Stimulated activated CD8-positive, alpha-beta memory T cell treated with anti-CD3 and anti-CD28 coated beads, Interleukin-7, amount 100 ng/mL, for 48 hours (primary cell): ENCODE measurements at places on chromosomes 16 and 17.

GRCh38 chr17:82963104-82963950 is 116.1 kb upstream of the METRNL start:
- DNase-seq: no peak

DNA sequence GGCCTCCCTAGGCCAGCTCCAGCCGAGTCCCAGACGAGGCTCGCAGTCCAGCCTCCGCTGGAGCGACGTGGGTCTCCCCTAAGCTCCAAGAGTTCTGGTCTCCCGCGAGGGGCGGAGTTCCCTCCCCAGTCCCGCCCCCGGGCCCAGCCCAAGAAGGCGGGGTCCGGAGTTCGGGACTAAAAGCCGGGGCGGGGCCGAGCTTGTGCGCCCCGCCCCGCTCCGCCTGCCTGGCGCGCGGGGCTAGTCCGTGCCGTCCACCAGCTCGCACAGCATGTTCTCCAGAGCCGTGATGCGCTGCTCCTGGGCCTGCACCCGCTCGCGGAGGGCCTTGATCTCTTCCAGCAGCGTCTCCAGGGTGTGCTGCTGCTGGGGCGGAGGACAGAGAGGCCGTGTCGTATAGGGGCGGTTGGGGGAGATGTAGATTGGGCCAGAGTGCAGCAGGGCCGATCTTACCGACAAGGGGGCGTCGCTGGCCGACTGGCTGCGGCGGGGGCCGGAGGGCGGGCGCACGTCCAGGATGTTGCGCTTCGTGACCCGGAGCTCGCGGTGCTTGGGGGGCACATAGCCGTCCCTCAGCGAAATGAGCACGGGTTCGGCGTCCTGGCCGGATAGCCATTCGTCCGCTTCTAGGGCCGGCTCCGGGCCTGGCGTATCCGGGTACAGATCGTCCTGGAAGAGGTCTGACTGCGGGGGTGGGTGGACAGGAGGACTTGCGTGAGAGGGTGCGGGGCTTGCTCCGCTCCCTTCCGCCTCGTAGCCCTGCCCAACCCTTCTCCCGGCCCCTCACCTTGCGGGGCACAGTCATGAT is 7.0 kb downstream of the CORO6 start:
- peak; percentile 73 for DNase-seq

GRCh38 chr16:68980695-68981315 is 124.6 kb upstream of the HAS3 start:
- no peak for DNase-seq

- DNase-seq: peak; percentile 85
Observed at GRCh38 chr17:76452660-76453430, at the start of gene UBE2O. Gene UBE2O, minus strand, starts transcription at chr17:76453152. Its CDS starts 11 bp downstream, at chr17:76453141.

DNA sequence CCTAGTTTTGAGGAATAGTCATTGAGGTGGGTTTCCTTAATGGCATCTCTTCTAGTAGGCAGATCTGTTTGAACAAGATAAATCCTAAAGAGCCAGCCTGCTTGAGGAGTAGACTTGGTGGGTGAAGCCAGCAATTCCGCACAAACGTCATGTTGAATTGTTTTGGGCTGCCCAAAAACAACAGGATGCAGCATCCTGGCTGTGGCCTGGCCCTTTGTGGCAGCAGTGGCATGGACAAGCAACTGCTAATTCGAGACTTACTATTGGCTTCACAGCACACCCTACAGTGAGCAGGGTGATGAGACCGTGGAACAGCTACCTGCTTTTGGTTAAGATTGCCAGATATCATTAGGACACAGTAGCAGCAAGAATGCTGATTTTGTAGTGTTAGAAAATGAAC is 9.3 kb upstream of the VPS4A start:
- no peak for DNase-seq

- no peak for DNase-seq
Observed at GRCh38 chr17:78650093-78650715, 73.0 kb upstream of the DNAH17 start.

DNA sequence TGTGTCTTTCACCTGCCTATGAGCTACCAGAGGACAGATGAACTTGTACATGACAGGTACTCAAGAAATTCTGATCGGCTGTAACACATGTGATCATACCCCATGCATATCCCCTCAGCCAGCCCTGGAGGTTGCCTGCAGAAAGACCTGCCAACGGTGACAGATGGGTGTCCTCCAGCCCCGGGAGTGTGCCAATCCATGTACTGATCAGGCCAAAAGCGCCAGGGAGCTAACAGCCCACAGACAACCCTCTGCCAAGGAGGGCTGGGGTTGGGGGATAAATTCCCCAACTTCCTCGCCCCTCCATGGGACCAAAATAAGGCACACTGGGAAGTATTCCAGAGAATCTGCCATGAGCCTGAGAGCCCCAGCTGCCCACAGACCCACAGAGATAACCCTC is 189.4 kb downstream of the CCT6B start:
- DNase-seq: no peak

GRCh38 chr17:51629232-51629631 is 368.9 kb downstream of the UTP18 start:
- no peak for DNase-seq

DNA sequence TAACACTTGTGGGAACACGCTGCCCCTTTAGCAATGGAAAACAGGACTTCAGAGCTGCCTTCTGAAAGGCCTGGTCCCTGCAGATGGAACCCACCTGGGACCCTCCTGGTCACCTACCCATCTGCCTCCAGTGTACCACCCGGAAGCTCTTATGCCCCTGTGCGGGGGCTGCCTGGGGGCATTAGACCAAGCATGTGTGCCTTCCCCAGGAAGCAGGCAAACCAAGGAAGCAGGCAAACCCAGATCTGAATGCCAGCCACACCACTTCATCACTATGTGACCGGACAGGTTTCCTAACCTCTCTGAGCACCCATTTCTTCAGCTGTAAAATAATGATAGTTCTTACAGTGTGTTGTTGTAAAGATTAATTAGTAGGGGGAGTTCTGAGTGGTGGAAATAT is 20.8 kb upstream of the LRRC37A3 start:
- DNase-seq: no peak

DNA sequence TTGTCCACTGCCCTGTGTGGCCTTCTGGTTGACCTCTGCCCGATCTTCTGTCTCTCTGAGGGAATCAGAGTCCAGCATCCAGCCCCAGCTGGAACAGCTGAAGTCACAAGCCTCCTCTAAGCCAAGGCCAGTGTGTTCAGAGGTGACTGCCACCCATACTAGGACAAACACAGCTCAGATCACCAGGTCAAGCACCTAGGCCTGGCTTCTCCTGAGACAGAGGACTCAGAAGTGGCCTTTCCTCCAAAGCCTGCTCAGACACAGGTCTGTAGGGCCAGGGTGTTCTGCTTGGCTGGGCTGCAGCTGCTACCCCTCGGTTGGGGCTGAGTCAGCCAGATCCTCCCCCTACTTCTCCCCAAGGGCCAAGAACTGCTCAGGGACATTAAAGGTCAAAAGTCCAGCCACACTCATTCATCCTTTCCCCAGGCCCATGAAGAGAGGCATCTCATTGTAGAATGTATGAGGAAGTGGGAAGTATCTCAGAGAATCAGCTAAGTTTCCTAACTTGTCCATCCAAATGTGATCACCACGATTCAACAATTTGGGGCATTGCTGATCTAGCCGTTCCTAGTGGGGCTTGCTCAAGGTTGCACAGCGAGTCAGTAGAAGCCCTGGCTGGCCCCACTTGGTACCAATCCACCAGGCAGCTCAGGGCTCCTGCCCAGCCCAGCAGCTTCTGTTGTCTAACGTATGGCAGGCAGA is 7.6 kb downstream of the SLC46A1 start:
- no peak for DNase-seq

- no peak for DNase-seq
Observed at GRCh38 chr16:57123974-57124674, 31.7 kb downstream of the CPNE2 start.

DNA sequence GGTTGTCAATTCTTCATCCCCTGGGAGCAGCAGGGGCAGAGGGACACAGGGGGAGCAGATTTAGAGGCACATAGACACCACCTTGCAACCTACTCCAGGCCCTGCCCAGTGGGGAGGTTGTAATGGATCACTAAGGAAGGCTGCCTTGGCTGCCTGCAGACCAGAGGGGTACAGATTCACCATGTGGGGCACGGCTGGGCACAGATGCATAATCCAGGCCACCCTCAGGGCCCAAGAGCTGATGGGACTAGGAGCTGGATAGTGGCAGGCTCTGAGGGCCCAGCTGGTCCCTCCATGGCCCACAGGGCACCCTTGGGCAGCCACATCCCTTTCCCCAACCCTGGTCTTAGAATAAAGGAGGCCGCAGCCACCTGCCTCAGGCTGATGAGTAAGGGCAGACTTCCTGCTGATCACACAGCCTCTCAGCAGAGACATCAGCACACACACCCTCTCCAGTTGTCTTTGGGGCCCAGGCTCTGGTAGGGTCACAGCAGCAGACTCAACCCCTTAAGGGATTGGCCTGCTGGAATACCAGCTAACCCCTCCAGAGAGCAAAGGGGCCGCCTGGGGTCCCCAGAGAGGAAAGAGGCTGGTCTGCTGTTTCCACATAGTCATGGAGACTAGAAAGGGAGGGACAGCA is 224.9 kb downstream of the GSG1L start:
- no peak for DNase-seq

GRCh38 chr17:18004345-18004744 is 31.7 kb downstream of the DRC3 start:
- DNase-seq: no peak

GRCh38 chr16:16928532-16929109 is 542.1 kb downstream of the XYLT1 start:
- no peak for DNase-seq
